Dermis microvascular lymphatic vessel endothelial cell (primary cell): ENCODE measurements at places on chromosomes 2 and 18.
A peak's percentile ranks its signal among the peaks of the same experiment; 100 is the strongest.

- DNase-seq = no peak
Measured at GRCh38 chr18:28398471-28398870, 221.5 kb upstream of the CDH2 start.

DNA sequence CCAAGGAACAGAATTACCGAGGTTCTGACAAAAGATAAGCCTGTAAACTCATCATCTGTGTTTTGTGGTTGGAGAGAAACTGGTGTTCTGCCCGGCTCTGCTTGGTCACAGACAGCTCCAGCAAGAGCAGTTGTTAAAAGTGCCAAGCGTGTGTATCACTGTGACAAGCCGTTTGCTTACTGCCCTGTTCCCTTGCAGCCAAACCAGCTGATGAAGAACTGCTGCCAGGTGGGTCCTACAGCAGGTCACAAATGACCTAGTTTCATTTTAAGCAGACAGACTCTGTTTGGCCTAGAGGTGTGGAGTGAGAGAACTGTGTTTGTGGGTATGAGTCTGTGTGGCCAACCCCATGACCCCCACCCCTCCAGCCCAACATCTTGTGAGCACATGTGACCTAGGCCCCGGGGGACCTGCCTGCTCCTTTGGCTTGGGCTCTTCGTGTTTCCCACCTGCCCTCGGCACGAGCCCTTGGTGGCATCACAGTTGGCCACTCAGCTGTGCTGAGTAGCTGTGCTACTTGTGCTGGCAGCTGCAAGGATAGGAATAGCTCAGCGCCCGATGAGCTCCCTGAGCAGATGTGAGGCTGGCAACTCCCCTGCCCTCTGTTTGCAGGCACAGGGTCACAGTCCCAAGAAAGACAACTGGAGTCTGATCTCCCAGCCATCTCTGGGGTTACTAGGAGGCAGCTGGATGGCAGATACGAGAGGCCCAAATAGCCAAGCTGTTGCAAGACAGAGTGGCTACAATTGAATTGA is 9.7 kb downstream of the OXER1 start:
- DNase-seq = no peak

DNA sequence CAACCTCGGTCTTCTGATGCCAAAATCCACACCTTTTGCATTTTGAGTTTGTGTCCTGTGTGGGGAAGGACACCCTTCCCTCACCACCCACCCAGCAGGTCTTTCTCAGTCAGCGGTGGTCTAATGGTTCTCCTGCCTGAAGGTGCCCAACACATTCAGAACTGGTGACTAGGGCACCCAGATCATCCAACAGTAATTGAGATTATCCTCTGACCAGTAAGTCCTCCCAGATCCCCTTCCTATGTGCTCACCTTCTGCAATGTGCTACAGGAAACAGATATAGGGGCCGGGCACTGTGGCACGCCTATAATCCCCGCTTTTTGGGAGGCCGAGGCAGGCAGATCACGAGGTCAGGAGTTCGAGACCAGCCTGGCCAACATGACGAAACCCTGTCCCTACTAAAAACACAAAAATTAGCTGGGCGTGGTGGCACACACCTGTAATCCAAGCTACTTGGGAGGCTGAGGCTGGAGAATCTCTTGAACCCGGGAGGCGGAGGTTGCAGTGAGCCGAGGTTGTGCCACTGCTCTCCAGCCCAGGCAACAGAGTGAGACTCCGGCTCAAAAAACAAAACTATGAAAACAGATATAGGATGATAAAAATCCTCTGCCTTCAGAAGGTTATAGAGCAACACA is 56.2 kb downstream of the REEP1 start:
- DNase-seq = no peak

DNA sequence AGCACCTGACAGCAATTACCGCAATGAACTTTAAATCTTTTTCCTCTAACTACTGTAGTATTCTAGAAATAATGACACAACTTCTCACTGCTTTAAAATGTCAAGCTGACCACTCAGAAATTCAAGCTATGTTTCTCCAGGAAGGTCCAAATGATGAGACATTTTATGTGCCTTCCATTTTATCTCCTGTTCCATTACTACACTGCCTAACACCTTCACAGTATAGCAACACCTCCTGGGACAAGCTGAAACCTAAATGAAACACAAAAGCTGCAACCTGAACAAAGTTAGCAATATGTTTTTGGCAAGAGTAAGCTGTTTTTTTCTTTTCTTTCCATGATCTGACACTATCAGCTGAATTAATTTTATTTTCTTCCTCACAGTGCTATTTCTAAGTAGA is 81.9 kb downstream of the IKZF2 start:
- DNase-seq = no peak

- no peak for DNase-seq
Measured at GRCh38 chr2:96157649-96158553, 12.7 kb upstream of the DUSP2 start.

DNA sequence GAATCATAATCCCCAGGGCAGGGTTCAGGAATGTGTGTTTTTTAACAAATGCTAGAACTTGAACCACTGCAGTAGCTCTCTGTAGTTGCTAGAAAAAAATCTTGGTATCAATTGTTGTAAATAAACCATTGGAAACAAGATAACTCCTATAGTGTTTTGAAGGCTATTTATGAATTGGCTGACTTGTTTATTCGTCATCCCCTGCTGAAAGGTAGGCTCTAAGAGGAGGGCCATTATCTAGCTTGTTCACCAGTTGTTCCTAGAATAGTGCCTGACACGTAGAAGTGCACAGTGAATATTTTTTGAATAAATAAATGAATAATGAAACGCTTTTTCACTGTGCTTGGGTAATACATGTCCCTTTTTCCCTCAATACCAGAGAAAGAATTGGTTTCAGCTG is 211.4 kb downstream of the BABAM2 start:
- no peak for DNase-seq

- no peak for DNase-seq
Measured at GRCh38 chr2:218476676-218477075, 57.8 kb downstream of the VIL1 start.

- DNase-seq = no peak
Measured at GRCh38 chr2:227888289-227888688, 16.9 kb downstream of the DAW1 start.

DNA sequence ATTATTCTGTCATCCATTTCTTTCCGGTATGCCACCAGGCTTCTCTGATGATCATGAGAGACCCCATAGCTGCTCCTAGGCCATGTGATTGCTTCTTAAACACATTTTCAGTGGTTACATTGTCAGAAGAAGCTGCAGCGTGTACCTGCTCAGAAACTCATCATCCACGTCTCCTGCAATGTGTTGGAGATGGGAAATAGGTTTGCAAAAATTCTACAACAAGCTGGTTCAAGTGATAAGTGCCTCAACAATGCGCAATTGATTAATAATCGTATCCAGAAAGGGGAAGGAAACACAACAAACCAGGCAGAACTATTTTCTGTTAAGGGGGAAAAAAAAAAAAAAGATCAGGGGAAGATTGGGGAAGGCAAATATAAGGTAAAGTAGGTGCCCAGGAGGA is 75.7 kb upstream of the THUMPD2 start:
- no peak for DNase-seq

DNA sequence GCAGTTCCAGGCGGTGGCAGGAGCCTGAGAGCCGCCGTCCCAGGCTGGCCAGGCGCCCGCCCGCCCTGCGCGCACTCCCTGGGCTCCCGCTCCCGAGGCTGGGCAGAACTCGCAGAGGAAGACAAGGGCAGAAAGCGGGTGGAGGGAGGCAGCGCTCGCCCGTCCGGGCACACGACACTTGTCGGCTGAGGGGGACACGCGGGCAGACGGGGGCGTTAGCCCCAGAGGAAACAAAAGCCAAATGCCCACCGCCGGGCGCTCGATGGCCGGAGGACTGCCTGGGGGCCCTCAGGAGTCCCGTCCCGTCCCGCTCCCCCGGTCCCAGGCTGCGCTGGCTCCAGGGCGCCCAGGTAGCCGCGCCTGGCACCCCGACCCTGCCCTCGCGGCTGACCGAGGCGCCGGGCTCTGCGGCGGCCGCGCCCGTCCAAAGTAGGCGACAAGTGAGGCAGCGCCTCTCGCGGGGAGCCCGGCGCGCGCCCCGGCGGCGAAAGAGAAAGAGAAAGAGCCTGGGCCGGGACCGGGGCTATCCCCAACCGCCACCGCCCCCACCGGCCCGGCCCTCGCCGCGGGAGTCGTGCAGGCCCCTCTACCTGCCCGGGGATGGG is 491 bp downstream of the L3MBTL4 start:
- peak; percentile 3 for DNase-seq

DNA sequence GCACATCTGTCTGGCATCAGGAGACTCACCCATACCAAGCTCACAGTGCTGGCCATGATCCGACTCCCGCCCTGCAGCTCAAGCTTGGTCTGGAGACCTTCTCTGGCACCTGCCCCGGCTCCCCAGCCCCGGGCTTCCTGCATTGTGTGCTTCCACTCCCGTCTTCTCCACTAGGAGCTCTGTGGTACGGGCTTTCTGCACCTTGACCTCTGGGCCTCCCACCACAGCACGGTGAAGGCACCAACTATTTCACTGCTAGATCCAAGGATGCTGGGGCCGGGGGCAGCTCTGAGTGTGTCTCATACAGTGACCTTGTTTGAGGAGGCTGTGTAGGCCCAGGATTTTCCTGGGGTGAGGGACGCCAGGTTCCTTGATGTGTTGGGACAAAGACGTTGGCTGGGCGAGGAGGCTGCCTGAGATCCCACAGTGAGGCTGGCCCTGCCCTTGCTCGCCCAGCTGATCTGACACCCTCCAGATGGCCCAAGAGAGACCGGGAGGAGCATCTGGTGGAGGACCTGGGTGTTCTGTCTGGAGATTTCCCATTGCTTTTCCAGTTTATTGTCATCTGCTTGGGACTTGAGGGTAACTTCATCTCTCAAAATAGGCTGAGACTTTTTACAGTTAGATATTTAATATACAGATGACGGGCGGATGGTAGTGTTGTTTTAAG is 64.0 kb downstream of the HPCAL1 start:
- DNase-seq = no peak

GRCh38 chr2:120228503-120228902 is 5.3 kb upstream of the TMEM185B start:
- peak; percentile 37 for DNase-seq

DNA sequence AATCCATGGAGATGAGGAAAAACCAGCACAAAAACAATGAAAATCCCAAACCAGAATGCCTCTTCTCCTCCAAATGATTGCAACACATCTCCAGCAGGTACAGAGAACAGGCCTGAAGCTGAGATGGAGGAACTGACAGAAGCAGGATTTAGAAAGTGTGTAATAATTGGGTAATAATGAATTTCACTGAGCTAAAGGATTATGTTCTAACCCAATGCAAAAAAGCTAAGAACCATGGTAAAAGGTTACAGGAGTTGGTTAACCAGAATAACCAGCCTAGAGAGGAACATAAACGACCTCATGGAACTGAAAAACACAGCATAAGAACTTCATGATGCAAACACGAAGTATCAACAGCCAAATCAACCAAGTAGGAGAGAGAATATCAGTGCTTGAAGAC is 13.7 kb upstream of the SERPINB11 start:
- DNase-seq = no peak

DNA sequence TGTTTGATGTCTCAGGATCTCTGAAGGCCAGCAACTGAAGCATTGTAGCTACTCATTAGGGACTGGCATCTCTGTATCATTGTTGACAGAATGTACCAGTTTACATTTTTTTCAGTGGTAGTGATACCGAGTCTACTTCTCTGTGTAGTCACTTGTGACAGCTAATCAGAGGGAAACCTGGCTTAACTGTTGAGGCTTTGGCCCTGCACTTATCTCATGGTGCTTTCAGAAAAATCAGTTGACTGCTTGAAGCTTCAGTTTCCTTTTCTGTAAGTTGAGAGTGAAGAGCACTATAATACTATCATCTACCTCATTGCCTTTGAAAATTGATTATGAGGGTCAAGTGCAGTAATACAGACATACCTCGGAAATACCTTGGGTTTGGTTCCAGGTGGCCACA is 90.0 kb downstream of the COMMD1 start:
- DNase-seq = no peak

GRCh38 chr2:135786823-135787222 is 45.2 kb downstream of the UBXN4 start:
- no peak for DNase-seq

- no peak for DNase-seq
Measured at GRCh38 chr2:232116852-232117251, 155.3 kb downstream of the DIS3L2 start.
